Left lung (tissue), 14 donors: ENCODE measurements at places on chromosomes 2 and 18. TPM values are rescaled to one million over a fixed set of nuclear protein-coding genes. Genes with fewer than 3 reads are reported as not detected.

DNA sequence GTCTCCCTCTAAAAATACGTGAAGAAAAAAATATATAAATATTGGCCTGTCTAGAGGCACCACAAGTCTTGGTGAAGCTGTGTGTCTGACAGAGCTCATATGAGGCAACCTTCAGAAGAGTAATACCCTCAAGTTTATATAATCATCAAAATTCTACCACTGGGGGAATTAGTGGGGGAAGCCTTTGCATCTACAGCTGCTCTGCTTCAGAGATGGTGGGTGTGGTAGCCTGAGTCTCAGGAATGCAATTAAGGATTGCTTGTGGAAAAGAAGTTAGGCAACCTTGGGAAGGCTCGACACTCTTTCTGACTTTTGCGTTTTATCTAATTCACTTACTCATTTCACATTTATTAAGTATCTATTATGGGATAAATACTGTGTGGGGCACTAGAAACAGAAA lies 17.4 kb downstream of the TPGS2 start:
- DNase-seq, result no peak

- no peak for DNase-seq
Observed at GRCh38 chr2:224405841-224406370, 4.0 kb upstream of the FAM124B start.

DNA sequence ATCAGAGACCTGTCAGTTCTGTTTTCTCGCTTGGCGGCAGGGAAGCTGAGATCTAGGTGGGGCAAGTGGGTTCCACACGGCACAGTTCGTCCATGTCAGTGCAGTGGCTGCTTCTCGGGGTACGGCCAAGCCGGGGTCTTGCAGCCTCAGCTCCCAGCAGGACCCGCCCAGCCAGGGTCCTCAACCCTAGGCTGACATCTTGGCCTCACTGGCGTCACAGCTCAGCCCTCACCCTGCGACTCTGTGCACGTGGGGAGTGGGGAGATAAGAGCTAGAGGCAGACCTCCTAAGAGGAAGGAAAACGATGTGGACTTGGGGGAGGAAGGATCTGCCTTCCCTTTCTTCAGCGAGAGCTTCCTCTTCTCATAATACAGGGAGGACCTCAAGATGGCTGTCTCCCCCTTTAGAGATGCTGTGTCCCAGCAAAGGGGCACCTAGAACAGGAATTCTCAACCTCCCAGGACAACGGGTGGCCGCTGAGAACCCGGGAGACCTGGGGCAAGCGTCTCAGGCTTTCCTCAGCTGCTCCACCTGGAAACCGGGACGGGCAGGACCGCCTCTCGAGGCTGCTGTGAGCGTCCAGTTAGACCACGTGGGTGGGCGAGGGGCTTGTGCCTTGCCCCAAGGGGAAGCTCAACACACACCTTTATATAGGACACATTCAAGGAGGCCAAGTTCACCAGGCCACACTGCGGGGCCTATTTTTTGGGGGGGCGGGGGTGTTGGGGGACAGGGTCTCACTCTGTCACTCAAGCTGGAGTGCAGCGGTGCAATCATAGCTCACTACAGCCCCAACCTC lies 23.5 kb upstream of the KLF11 start:
- no peak for DNase-seq

DNA sequence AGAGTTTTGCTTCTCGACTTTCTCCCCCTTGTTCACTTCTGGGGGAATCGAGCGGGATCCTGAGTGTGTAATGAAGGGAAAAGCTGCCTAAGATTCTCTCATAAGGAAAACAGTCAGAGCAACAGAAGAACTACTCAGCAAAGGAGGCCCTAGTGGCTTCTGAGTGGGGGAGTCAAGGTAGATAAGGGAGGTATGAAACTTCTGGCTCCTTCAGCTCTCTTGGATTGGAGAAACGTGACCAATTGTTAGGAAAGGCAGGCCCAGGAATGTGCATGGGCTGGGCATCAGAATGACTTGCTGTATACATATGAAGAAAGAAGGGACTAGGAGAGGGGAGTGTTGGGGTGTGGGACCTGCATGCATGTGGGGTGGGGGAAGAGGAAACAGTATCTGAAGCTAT lies 73.1 kb downstream of the KCNS3 start:
- no peak for DNase-seq

FRZB gene
- total RNA-seq, result 0.76 TPM

CYP27A1 gene
- total RNA-seq, result 77.9 TPM

HOXD13 gene
- total RNA-seq, result not detected
